ENCODE measurements at places on chromosomes 5 and 9. TPM values are rescaled to one million over a fixed set of nuclear protein-coding genes. Genes with fewer than 3 reads are reported as not detected.

Gene PIP5K1B
- polyA plus RNA-seq, result 2.5 TPM

Gene NR5A1
- polyA plus RNA-seq, result 0.13 TPM

Gene PPP1R26
- 15.0 TPM for polyA plus RNA-seq

Gene PHF24
- 0.11 TPM for polyA plus RNA-seq

All from hepatocyte (in vitro differentiated cells).